Activated T-helper 1 cell treated with anti-CD3 and anti-CD28 coated beads, Interleukin-12 subunit alpha, Interleukin-12 subunit beta, Interleukin-2, Interleukin-4 antibody, amounts not matched to agents 30 ng/mL and 10 ng/mL and 1 ng/mL, durations not matched to agents 14 hours and 24 hours and 36 hours (primary cell): ENCODE measurements at places on chromosomes 5 and 9.
A peak's percentile ranks its signal among the peaks of the same experiment; 100 is the strongest.

DNA sequence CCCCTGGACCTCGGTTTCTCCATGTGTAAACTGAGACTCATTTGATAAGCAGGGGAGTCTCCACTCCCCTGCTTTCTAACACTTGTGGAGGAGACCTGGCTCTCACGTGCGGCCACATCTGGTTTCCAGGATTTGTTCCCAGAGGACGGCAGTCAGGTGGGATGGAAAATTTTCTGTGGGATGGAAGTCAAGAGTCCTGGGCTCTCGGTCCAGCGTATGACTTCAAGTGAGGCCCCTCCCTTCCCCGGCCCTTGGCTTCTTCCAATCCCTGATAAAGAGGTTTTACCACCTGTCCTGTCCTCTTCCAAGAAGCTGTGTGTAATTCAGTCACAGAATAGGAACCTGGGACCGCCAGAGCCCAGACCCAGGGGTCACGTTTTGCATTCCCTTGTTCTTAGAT is 35.0 kb downstream of the TMOD1 start:
- H3K36me3 ChIP-seq, result no peaks in the 10 kb centered on the region
- H3K4me1 ChIP-seq, result no peaks in the 10 kb centered on the region
- H3K27ac ChIP-seq, result no peak overlapping the region
- DNase-seq, result no peak
- peaks cover 13% of the 10 kb centered on the region for H3K27me3 ChIP-seq

DNA sequence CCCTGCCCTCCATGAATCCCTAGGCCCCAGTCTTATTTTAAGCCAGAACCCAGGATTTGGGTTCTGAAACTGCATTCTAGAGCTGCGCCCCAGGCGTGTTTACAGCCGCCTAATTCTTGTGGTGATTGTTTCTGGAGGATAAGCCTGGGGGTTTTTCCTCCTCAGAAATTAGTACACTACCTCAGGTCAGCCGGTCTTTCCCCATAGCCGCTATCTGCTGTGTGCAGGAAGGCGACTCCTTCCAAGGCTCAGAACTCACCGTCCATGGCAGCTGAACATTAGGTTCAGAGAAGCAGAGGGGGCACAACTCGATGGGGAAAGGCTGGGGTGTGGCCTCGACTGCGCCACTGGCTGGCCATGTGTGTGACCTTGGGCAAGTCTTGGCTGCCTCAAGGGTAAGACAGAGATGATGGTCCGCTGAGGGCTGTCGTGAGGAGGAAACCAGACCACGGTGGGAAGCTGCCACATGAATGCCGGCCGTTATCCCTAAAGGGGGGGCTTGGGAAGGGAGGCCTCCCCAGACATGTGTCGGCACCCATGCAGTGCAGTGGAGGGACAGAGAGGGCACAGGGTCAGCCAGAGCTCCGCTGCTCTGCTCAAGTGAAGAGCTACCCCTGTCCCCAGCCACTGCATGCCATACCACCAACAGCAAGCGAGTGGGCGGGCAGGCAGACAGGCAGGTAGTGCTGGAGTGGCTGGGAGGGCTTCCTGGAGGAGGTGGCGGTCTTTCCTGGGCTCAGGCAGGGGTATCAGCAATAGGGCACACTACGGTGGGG is 28.9 kb downstream of the SHB start:
- no peaks in the 10 kb centered on the region for H3K4me1 ChIP-seq
- no peaks in the 10 kb centered on the region for H3K36me3 ChIP-seq
- peaks cover 3% of the 10 kb centered on the region for H3K27me3 ChIP-seq
- H3K27ac ChIP-seq, result no peak overlapping the region

GRCh38 chr5:103693517-103693916 is 130.9 kb upstream of the NUDT12 start:
- DNase-seq, result no peak
- no peaks in the 10 kb centered on the region for H3K27me3 ChIP-seq
- H3K36me3 ChIP-seq, result no peaks in the 10 kb centered on the region

GRCh38 chr9:130770679-130771442 is 64.2 kb upstream of the ABL1 start:
- H3K4me1 ChIP-seq, result peaks cover 13% of the 10 kb centered on the region
- H3K27ac ChIP-seq, result no peak overlapping the region
- H3K27me3 ChIP-seq, result peaks cover 3% of the 10 kb centered on the region
- H3K36me3 ChIP-seq, result no peaks in the 10 kb centered on the region
- DNase-seq, result no peak
- no peak overlapping the region for H3K4me3 ChIP-seq

- no peak overlapping the region for H3K27ac ChIP-seq
- DNase-seq, result no peak
- H3K4me3 ChIP-seq, result no peak overlapping the region
- no peaks in the 10 kb centered on the region for H3K4me1 ChIP-seq
Observed at GRCh38 chr9:135394131-135394530, 85.5 kb upstream of the PPP1R26 start.

DNA sequence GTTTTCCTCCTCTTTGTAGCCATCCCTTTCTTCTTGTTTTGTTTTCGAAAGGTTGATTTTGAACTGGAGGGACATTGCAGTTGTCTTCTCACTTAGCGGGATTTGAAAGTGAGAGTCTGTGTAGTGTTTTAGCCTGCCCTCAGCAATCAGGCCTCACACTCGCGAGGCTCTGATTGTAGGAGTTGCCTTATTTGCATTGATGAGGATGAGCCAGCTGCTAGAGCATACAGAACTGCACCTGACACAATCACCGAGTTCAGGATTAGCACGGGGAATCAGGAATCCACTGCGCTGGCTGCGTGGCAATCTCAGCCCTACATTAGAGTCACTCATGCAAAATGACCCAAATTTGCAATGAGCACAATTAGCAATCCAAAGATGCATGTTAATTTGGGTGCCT is 122.5 kb upstream of the TMEM161B start:
- H3K27me3 ChIP-seq, result peaks cover 2% of the 10 kb centered on the region
- H3K4me3 ChIP-seq, result no peak overlapping the region
- H3K36me3 ChIP-seq, result no peaks in the 10 kb centered on the region
- H3K4me1 ChIP-seq, result no peaks in the 10 kb centered on the region

DNA sequence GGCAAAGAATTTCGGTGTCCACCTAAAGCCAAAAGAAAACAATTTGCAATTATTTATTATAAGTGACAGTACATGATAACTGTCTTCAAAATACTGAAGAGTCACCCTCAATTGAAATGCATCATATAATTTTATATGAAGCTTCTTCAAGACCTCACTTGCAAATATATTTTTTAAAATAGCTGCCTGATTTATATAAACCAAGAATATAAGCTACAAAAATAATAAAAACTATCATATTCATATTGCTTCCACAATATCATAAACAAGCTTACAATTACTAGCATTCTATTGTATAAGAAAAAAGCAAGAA is 144.1 kb downstream of the CETN3 start:
- DNase-seq, result no peak
- H3K4me1 ChIP-seq, result no peaks in the 10 kb centered on the region
- no peak overlapping the region for H3K27ac ChIP-seq
- no peaks in the 10 kb centered on the region for H3K36me3 ChIP-seq

GRCh38 chr5:172411484-172412072 is 42.7 kb downstream of the SH3PXD2B start:
- no peaks in the 10 kb centered on the region for H3K36me3 ChIP-seq
- H3K27ac ChIP-seq, result peak overlapping the region; percentile 16
- H3K4me3 ChIP-seq, result peak overlapping the region; percentile 7
- DNase-seq, result no peak
- H3K27me3 ChIP-seq, result peaks cover 10% of the 10 kb centered on the region

- H3K27me3 ChIP-seq, result no peaks in the 10 kb centered on the region
- peaks cover 57% of the 10 kb centered on the region for H3K4me1 ChIP-seq
- no peak for DNase-seq
- H3K36me3 ChIP-seq, result peaks cover 53% of the 10 kb centered on the region
- no peak overlapping the region for H3K4me3 ChIP-seq
- H3K27ac ChIP-seq, result peak overlapping the region; percentile 74
Observed at GRCh38 chr5:143065185-143065965, 295.2 kb downstream of the ARHGAP26 start.

- H3K4me1 ChIP-seq, result peaks cover 7% of the 10 kb centered on the region
- H3K27ac ChIP-seq, result no peak overlapping the region
- no peak overlapping the region for H3K4me3 ChIP-seq
- H3K36me3 ChIP-seq, result peaks cover 2% of the 10 kb centered on the region
- DNase-seq, result no peak
Observed at GRCh38 chr5:81632679-81633078, 118.2 kb downstream of the SSBP2 start.

GRCh38 chr5:34610546-34610945 is 45.6 kb upstream of the RAI14 start:
- no peak overlapping the region for H3K27ac ChIP-seq
- H3K27me3 ChIP-seq, result peaks cover 2% of the 10 kb centered on the region
- no peak overlapping the region for H3K4me3 ChIP-seq
- no peak for DNase-seq

GRCh38 chr9:109449036-109449798 is 48.9 kb downstream of the PTPN3 start:
- peaks cover 40% of the 10 kb centered on the region for H3K4me1 ChIP-seq
- H3K27me3 ChIP-seq, result peaks cover 3% of the 10 kb centered on the region
- no peak for DNase-seq
- no peak overlapping the region for H3K4me3 ChIP-seq
- H3K36me3 ChIP-seq, result peaks cover 2% of the 10 kb centered on the region

DNA sequence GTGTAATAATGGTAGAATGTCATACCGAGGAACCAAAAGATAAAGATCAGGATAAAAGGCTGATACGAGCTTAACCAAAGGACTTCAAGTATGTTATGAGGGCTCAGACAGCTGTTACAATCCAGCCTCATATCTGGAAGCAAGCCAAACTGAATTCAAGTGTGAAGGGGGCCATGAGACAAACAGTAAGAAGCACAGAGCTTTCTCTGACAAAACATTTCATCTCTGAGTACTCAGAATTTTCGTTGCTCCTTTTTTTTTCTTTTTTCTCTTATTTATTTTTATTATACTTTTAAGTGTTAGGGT is 52.9 kb upstream of the CD180 start:
- H3K27me3 ChIP-seq, result no peaks in the 10 kb centered on the region
- DNase-seq, result no peak
- H3K4me1 ChIP-seq, result no peaks in the 10 kb centered on the region
- H3K36me3 ChIP-seq, result no peaks in the 10 kb centered on the region

DNA sequence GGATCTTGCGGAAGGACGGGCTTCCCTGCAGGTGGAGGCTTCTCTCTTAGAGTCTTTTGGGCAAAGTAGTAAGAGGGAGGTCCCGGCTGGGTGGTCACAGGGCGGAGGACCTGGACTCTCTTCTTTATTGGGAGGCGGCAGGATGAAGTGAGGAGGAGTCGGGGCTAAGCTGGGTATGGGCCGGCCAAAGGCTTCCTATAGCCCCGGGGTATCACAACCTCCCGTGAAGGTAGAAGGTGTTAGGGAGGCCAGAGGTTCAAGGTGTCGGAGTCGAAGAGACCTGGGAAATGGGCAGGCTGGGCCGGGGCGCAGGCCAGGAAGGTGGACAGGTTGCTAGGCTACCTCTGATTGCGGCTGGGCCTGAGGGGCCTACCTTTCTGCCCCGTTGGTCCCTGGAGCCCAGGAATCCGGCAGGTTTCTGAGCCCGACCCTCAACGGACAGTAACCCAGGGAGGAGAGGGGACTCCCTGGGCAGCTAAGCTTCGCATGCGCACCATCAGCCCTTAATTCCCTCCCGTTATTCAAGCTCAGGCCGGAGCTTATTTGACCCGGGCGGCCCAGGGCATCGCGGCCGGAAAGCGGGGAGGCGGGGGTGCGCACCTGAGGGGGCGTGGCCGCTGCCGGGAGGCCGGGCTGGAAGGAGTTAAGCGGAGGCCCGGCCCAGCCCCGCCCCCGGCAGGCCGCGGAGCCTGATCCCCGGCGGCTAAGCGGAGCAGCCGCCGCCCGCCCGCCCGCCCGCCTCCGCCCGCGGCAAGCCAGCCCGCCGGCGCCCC is at the start of gene TESK1:
TSS of gene TESK1 (plus strand) at position 685 of the 773 bp plus-strand sequence. CDS start 358 bp downstream, outside the sequence.
- H3K36me3 ChIP-seq, result peaks cover 18% of the 10 kb centered on the region
- peaks cover 34% of the 10 kb centered on the region for H3K4me1 ChIP-seq
- peak within 1 kb of the TSS; percentile 99 for H3K27ac ChIP-seq

DNA sequence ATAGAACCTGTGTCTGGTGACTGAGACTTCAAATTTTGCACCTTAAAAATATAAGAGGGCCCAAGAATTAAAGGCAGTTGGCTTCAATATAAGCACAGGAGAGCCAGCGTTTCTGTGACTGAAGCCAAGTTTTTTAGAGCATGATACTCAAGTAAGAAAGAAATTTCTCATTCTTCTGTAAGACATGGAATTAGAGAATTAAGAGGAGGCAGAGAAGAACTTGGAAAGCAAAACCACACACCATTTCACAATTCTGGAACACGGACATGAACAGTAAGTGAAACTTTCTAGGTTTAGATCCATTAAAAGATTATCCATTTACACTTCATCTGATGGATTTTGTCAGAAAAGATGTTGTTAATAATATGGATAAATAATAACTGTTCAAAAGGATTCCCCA is 8.9 kb upstream of the AGXT2 start:
- no peak overlapping the region for H3K27ac ChIP-seq
- H3K4me3 ChIP-seq, result no peak overlapping the region
- no peaks in the 10 kb centered on the region for H3K4me1 ChIP-seq
- DNase-seq, result no peak
- H3K36me3 ChIP-seq, result no peaks in the 10 kb centered on the region

GRCh38 chr9:120436983-120437475 is 142.9 kb downstream of the CDK5RAP2 start:
- H3K4me1 ChIP-seq, result peaks cover 43% of the 10 kb centered on the region
- H3K27ac ChIP-seq, result no peak overlapping the region
- no peak overlapping the region for H3K4me3 ChIP-seq
- DNase-seq, result no peak
